GM20000 (cell line): ENCODE measurements at places on chromosomes 2 and 18.

- peak; percentile 93 for DNase-seq
These were observed at the start of the genes CCDC142 and TTC31 for GRCh38 chr2:74482801-74483674. Gene CCDC142, minus strand, starts transcription at chr2:74482998. Its CDS starts 161 bp downstream, at chr2:74482837. Gene TTC31, plus strand, starts transcription at chr2:74483081. Its CDS starts 15 bp downstream, at chr2:74483096.

GRCh38 chr2:178874529-178875240, 67.5 kb upstream of the TTN start:
- DNase-seq: no peak

- no peak for DNase-seq
These were observed 90.0 kb downstream of the C2orf74 start for GRCh38 chr2:61252031-61252430.

GRCh38 chr18:69845593-69846506, 101.8 kb downstream of the CD226 start:
- no peak for DNase-seq

GRCh38 chr2:235050980-235051351, 99.1 kb downstream of the SH3BP4 start:
- DNase-seq: no peak

DNA sequence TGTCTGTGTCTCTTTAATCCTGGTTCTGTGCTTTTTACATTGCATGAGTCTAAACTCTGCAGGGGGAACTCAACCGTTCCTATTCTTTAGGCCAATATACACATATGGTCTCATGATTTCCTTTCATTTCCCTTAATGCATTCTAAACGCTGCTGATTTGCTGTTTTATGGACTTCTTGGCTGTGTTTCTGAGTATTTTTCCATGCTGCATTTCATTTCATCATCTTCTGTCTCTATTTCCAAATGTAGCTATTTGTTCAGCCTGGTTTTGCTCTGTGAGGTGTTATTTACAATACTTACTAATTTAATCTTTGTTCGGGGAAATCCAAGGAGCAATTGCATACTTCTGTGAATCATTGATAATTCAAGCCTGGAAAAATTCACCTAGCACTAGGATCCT, 897.2 kb downstream of the TSN start:
- no peak for DNase-seq

DNA sequence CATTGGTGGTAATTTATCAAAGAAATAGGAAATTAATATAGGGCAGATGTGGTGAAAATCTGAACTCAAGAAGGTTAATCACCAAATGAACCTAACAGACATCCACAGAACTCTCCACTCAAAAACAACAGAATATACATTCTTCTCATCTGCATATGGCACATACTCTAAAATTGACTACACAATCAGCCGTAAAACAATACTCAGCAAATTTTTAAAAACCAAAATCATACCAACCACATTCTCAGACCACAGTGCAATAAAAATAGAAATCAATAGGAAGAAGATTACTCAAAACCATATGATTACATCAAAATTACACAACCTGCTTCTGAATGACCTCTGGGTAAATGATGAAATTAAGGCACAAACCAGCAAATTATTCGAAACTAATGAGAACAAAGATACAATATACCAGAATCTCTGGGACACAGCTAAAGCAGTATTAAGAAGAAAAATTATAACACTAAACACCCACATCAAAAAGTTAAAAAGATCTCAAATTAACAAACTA, 31.0 kb downstream of the RBM43 start:
- DNase-seq: no peak

- no peak for DNase-seq
These were observed 531.8 kb downstream of the ZEB2 start for GRCh38 chr2:143988082-143988481.

GRCh38 chr2:86014493-86014892, 91.2 kb downstream of the POLR1A start:
- no peak for DNase-seq

GRCh38 chr2:114786901-114787300, 344.5 kb downstream of the DPP10 start:
- DNase-seq: no peak

DNA sequence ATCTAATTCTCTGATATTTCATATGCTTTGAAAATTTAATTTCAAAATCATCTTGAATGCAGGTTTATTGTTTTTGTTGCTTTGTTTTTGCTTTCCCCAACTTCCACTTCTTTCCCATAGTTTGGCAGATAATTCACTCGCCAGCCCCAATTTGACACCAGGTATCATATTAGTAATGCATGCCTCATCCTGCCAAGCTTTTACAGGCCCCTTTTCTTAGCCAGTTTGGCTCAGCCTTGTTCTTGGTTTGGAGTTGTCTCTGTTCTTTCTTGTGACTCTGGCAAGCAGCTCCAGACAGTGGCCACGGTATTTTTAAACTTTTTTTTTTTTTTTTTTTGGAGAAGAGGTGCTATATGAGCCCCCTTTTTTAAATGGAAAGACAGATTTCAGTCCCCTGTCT, 65.3 kb downstream of the PMS1 start:
- DNase-seq: no peak

DNA sequence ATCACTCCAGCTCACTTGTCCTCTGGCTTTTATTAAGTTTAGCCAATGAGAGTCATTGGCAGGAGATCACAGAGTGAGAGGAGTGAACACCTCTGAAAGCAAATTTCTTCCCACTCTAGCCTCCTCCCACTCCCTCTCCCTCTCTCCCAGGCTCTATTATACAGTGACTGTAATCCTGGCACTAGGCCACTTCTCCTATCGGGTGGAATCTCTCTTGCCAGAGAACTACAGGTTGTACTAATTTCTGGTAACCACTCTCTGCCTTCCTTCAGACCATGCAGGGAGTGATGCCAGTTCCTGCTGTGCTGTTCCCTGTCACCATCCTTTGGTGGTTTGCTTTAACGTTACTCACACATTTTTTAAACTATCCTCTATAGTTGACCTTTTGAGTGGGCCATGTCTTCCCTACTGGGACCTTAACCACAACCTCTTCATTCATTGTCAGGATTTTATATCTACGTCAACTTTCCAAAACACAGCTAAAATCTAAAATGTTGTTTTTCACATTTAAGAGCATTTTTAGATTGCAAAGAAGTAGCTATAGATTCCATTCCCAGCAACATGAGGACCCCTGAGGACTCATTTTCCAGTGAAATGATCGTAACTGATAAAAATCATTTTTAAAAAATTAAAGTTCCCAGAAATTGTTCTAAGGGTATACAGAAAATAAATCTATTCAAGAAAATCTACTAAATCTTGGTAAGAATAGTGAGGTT, 217.1 kb downstream of the MREG start:
- no peak for DNase-seq

DNA sequence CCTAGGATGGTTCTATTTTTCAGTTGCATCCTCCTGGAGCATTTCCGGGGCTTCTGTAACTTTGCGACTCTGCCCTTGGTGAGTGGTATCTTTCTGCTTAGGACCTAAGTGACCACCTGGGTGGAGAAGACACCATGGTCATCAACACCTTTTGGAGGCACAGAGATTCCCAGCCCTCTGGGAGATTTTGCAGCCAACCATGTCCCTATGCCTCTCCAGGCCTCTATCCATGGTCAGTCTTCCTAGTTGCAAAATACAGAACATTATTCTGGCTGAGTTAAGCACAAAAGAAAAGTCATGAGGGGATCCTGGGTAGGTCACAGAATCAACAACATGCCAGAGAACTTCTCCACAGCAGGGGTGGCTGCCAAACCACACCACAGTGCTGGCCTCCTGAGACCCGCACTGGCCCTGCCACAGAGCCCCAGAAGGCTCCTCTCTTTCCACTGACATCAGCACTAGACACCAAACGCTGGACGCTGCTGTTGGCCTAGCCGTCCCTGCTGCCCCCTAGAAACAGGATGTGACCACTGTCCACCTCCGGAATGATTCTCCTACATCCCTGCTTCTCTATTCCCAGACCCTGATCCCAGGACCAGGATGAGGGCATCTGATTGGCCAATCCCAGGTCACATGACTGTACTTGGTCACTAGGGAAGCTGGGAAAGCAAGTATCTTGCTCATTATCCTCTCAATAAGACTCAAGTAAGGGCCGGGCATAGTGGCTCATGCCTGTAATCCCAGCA, 47.7 kb downstream of the SMAD7 start:
- no peak for DNase-seq

GRCh38 chr2:231927566-231927890, 1.3 kb upstream of the NPPC start:
- peak; percentile 22 for DNase-seq

DNA sequence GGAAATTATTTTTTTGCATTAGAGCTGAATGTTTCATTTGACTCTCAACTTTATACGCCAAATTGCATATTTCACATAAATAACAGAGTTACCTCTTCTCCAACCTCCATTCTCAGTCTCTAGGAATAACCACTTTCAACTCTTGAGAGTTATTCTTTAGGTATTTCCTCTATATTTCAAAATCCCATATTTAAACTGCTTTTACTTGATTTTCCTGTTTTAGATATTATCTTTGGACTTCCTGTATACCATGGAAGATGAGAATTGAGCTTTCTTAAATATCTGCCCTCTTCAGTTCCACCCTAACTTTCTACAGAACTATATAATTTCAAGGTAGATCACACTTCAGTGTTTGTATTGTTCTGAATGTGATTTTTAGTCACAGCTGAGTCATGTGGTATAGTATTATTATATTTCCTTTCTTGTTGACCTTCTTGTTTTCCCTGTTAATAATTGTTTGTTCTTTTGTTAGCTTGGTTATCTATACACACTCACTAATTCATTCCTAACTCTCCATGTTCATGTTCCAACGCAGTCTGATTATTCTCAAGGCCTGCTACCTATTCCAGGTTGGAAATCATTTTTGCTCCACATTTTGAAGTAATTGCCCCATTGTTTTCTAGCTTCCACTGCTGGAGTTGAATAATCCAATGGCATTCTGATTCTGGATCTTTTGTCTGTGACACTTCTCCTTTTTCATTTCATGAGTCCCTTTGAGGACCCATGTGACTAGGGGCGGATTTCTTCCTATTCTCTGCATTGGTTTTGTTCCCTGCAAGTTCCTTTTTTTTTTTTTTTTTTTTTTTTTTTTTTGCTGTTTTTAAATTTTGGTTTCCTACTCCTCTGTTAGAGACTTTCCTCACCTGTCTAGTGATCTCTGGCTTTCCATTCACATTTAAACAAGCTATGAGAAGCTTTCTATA, 156.8 kb upstream of the RBMS1 start:
- DNase-seq: no peak

GRCh38 chr2:85173909-85174308, 40.7 kb downstream of the TCF7L1 start:
- DNase-seq: no peak

GRCh38 chr2:8567469-8568260, 114.2 kb upstream of the ID2 start:
- no peak for DNase-seq

- no peak for DNase-seq
These were observed 98.5 kb upstream of the ATL2 start for GRCh38 chr2:38475567-38475881.
